ENCODE measurements at places on chromosomes 1 and 21. TPM values are rescaled to one million over a fixed set of nuclear protein-coding genes. Genes with fewer than 3 reads are reported as not detected.

GRCh38 chr21:45555557-45556301 lies 13.5 kb upstream of the SLC19A1 start:
- DNase-seq: peak; percentile 68

GPR161 gene
- 4.0 TPM for total RNA-seq

PPIAL4G gene
- total RNA-seq: under 0.01 TPM

DNA sequence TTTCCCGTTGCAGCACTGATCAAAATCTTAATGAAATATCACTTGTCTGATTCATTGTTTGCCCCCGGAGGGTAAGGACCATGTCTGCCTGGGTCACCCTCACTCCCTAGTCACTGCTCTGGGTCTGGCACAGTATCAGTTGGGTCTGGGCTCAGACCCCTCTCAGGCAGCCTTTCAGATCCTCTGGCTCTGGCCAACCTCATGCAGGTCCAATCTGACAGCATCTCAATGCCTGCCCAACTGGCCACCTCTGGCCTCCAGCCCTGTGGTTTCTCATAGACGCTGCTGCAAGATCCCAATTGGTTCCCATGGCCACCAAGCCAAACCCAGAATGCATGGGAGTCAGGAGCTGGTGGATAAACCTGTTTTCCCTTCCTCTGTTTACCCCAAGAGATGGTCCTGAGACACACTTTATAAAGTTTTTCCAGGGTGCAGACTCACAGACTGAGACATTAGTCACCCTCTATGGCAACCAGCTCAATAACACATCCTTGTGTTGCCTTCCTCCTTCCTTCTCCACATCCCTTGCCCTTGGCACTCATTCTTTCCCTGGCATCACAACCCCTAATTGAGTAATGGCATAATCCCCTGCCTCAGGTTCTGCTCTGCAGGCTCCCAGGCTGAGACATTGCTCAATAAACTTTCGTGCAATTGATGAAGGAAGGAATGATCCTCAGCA lies 199.2 kb downstream of the GRIK3 start:
- DNase-seq: no peak

GRCh38 chr1:183096894-183097293 lies 73.7 kb downstream of the LAMC1 start:
- no peak for DNase-seq

ADORA1 gene
- total RNA-seq: not detected

DNA sequence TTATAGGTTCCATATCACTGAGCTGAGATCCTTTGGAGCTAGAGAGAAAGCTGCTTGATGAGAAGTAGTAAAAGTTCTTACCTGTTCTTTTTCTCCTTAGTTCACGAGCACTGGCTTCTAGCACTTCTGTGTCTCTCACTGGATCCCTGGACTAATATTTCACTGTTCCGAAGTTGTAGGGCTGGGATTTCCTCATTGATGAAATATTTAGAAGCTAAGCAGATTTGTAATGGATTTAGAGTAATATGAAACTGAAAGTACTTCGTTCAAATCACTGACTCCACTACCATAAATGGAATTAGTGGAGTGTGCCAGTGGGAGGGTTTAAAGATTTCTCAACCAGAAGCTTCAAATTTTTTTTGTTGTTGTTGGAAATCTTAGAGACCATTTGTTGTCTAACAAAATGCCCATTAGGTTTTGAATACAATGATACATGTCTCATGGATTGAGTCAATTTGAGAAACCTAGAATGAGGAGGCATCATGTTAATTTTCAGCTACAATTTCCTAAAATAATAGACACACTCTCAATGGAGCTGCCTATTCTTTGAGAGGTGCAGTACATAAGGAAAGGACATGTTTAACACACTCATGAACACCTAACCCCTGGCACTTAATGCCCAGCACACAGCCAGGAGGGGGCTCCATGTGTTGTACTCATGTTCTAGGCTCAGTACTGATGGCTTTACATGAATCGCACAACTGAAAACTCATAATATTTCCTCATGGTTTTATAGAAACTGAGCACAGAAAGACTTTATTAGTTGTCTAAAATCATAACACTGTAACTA lies at the start of gene GBP1:
Gene GBP1, minus strand, starts transcription at position 130 of the 790 bp plus-strand sequence. CDS start 1,974 bp downstream, outside the sequence.
- peak; percentile 30 for DNase-seq

GRCh38 chr1:239126884-239127283 lies 259.5 kb upstream of the CHRM3 start:
- no peak for DNase-seq

GRCh38 chr1:41073971-41074370 lies 52.4 kb upstream of the SLFNL1 start:
- DNase-seq: no peak

PIGR gene
- total RNA-seq: not detected

GRCh38 chr21:36962098-36962780 lies 4.2 kb downstream of the HLCS start:
- peak; percentile 25 for DNase-seq
